SK-N-DZ (cell line): ENCODE measurements at places on chromosomes 3 and 15.
A peak's percentile ranks its signal among the peaks of the same experiment; 100 is the strongest.

DNA sequence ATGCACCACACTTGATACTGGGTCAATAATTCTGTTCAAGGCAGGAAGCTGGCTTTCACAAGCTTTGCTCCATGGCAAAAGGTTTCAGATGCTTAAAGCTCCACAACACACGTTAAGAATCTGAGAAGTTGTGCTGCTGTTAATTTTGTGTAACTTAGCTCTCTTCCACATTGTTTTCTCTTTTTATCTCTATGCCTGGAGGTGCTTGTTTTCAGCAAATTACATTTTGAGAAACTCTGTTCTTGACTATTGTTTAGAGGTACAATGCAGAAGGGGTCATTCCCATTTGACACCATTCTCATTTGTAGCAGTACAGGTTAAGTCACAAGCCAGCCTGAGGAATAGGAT is 156.0 kb downstream of the FNDC3B start:
- no peak for DNase-seq

GRCh38 chr3:134389865-134390264 is 15.6 kb upstream of the AMOTL2 start:
- DNase-seq = no peak

DNA sequence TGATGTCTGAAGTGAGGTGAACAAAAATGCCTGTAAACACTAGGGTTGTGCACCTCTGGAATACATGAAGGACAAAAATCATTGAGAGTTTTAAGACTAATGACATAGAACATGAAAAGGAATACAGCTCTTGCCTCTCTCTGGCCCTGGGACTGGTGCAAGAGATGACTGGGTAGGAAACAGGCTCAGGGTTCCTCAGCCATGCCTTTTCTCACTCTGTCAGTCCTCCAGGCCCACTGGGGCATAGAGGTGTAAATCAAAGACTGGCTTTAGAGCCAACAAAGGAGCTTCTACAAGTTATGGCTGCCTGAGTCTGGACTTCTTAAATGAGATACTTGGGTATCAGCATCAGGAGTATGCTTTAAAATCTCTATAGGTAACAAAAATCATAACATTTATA is 554.7 kb upstream of the KCNMB2 start:
- DNase-seq = no peak

GRCh38 chr3:76349715-76350480 is 564.5 kb upstream of the ZNF717 start:
- DNase-seq = no peak

GRCh38 chr3:64916192-64916798 is 228.5 kb upstream of the ADAMTS9 start:
- DNase-seq = no peak

GRCh38 chr3:106022913-106023312 is 154.1 kb upstream of the CBLB start:
- DNase-seq = no peak

GRCh38 chr15:51342227-51342999 is 958 bp downstream of the GLDN start:
- no peak for DNase-seq

GRCh38 chr3:179768080-179768479 is 115.2 kb downstream of the USP13 start:
- DNase-seq = peak; percentile 92

GRCh38 chr3:145070795-145071194 is 1090.2 kb downstream of the PLOD2 start:
- DNase-seq = no peak

DNA sequence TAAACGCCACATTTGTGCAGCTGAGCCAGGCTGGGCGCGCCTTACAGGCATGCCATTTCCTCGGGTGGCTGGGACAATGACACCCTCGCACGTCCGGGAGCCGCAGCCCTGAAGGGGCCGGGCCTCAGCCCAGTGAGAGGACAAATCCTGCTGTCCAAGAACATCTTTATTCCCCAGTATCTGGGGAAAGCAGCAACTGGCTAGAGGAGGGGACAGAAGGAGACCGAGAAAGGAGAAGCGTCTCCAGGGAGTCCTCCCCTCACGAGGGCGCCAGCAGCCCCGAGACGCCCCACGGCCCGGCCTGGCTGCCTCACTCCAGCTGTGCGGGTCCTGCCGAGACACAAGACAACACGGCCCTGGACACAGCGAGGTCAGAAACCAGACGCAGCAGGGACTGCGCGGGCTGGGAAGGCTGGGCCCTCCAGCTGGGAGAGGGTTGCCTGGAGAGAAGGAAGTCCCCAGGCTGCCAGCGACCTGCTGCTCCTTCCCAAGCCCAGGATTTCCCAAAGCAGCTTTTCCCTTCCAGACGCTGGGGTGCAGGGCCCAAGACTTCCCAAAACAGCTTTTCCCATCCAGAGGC is 130.2 kb downstream of the CHSY1 start:
- DNase-seq = peak; percentile 79

DNA sequence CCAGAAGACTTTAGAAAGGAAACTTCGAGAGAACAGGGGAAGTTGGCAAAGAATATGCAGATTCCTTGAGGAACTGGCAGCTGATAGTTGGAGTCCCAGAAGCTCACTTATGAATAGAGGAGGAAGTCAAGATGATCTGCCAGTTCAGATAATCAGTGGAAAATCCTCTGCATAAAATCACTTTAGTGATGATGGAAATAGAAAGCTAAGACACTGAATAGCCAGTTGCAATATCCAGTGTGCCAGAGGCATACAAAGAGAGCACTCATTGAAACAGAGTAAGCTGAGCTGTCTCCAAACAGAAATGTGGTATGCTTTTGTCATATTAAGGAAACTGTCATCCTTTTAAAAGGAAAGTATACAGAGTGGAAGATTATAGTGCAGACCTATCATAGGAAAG is 1207.6 kb downstream of the OTOL1 start:
- no peak for DNase-seq

DNA sequence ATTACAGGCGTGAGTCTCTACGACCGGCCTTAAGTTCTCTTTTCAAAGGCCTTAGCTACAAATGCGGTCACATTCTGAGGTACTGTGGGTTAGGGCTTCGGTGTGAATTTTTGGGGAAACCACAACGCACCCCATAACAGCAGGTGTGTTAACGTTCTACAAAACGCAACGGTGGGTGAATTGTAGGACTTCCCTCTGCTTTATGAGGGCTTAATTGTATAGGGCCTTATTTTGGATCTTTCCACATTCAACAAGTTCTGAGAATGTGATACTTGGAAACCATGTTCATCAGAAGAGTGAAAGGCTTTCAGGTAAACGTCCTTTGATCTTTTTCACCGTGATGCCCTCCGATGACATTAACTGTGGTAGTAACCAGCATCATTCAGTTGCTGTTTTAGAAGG is 998.6 kb upstream of the CFAP20DC start:
- no peak for DNase-seq

GRCh38 chr15:66661432-66662096 is 40.5 kb upstream of the SMAD6 start:
- DNase-seq = no peak

- no peak for DNase-seq
These were observed 103.1 kb downstream of the CNTN6 start for GRCh38 chr3:1195947-1196346.

GRCh38 chr3:187382609-187383151 is 14.5 kb downstream of the RTP4 start:
- no peak for DNase-seq

GRCh38 chr3:151309566-151309965 is 7.1 kb downstream of the GPR87 start:
- DNase-seq = no peak

GRCh38 chr3:99532246-99532645 is 106.1 kb upstream of the COL8A1 start:
- peak; percentile 8 for DNase-seq

GRCh38 chr15:86877171-86877631 is 797.5 kb downstream of the AGBL1 start:
- DNase-seq = peak; percentile 70

GRCh38 chr15:88705769-88706165 is 67.0 kb downstream of the ISG20 start:
- no peak for DNase-seq

- no peak for DNase-seq
These were observed 1.5 kb upstream of the AMOTL2 start for GRCh38 chr3:134375582-134376384.

- DNase-seq = peak; percentile 91
These were observed at the start of gene ATP13A3 for GRCh38 chr3:194486540-194487288. TSS of gene ATP13A3 (minus strand) at chr3:194487002. CDS start at chr3:194462190, 24,812 bp downstream.

DNA sequence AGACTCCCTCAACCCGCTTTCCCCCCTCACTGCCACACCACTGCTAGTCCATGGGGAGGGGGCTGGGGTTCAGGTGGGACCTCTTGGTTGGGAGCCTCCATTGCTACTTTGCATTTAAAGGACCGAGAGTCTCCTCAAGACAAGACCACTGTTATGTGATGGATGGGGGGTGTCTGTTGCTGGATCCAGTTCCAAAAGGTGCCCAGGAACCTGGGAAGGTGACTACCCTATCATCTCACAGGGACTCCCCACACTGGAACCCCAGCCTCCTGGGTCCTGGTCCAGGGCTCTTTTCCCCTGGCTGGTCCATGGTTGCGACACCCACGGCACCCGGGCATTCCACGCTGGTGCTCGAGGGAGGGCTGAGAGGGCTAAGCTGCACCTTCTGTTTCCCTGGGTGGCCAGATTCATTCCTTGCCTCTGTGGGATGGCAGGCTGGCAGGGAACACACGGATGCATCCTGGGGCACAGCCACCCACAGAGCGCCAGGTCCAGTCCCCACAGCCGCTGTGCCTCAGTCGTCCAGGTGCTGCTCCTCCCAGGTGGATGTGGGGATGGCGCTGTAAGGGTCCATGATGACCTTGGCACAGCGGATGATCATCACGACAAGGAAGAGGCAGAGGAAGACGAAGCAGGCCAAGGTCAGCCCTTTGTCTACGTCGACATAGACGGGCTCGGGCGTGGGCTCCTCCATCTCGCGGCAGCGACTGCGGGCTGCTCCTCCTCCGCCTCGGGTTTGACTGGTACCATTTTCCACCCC is 48.6 kb downstream of the FAH start:
- DNase-seq = no peak

DNA sequence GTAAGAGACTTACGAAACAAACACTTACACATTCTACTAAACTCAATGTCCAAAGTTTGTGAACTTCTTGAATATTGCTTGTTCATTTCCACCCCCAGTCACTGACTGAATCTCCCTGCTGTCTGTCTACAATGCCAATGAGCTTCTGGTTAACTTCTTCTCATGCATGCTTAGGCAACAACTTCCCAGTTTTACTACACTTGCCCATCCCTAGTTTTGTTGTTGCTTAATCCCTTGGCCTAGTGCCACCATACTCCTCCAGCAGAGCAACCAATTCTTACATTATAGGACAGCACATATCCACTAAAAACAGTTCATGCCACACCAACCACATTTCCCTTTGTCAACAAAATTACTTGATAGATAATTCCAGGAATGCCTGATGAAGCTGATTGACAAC is 40.9 kb upstream of the CCR2 start:
- no peak for DNase-seq

DNA sequence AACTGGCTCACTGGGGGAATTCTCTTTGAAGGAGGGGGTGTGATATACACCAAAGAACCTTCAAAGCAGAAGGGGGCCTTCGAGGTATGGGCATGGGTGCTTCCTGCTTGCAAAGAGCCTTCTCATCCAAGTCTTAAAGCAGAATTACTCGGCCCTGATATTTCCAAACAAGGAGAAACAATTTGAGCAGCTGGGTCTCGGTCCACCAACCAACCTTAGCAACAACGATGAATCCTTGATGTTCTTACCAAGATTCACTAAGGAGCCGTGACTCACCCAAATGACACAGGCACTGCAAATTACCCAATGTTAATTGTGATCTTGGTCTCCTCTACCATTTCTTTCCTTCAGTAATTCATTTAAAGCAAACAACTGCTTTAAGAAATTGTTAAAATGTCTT is 7.7 kb downstream of the HOMER2 start:
- DNase-seq = no peak

GRCh38 chr3:190780524-190780923 is 82.0 kb downstream of the GMNC start:
- no peak for DNase-seq

- no peak for DNase-seq
These were observed 26.2 kb upstream of the ATP13A3 start for GRCh38 chr3:194512895-194513601.

- no peak for DNase-seq
These were observed 2.9 kb downstream of the CTNNB1 start for GRCh38 chr3:41202075-41202833.

DNA sequence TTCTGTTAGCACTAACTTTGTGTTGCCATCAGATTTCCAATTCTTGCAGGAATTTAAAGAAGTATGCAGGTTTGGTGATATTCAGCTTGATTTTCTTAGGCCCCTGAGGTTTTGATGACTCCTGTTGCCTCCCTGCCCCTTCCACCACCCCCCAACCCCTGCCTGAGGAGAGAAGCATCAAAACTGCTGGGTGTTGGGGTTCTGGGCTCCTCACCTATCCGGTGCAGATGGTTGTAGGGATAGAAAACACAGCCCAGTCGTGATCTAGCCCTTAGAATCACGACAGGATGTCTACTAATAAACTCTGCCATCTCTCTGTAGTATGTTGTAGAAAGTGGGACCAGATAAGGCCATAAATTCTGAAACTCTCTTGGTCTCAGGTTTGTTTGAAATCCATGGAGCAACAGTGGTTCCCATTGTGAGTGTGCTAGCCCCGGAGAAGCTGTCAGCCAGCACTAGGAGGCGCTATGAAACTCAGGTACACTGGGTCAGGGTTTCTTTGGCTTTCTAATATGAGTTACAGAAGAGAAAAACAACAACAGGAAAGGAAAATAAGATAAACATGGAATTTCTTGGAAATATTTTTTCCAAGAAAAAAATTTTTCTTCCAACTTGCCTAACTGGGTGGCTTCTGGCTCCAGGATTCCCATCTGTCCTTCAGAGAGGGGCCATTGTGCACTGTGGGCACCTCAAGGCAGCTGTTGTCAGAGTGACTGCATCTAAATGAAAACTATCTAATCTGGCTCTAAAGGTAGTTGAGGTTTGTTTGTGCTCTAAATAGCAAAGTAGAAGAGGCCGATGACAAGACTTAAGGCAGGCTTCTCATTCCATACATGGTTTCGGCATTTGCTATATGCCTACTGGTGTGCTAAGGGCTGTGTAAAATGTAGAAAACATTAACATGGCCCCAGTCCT is 8.7 kb downstream of the SRP14 start:
- DNase-seq = no peak

DNA sequence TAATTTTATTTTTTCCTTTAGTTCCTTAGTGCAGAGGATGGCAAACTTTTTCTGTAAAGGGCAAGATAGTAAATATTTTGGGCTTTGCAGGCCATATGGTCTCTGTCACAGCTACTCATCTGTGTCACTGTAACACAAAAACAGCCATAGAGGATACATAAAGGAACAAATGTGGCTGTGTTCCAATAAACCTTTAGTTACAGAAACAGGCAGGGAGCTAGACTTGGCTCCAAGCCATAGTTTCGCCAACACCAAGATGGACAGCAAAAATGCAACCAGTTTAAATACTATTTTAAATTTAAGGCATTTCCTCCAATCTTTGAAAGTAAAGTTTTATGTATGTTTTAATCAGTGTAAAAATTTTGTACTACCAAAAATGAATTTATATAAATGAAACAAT is 753.4 kb downstream of the FHIT start:
- DNase-seq = no peak

- no peak for DNase-seq
These were observed 75.8 kb upstream of the UMPS start for GRCh38 chr3:124654470-124654845.
